ENCODE measurements at places on chromosomes 4 and X. TPM values are rescaled to one million over a fixed set of nuclear protein-coding genes. Genes with fewer than 3 reads are reported as not detected.

DNA sequence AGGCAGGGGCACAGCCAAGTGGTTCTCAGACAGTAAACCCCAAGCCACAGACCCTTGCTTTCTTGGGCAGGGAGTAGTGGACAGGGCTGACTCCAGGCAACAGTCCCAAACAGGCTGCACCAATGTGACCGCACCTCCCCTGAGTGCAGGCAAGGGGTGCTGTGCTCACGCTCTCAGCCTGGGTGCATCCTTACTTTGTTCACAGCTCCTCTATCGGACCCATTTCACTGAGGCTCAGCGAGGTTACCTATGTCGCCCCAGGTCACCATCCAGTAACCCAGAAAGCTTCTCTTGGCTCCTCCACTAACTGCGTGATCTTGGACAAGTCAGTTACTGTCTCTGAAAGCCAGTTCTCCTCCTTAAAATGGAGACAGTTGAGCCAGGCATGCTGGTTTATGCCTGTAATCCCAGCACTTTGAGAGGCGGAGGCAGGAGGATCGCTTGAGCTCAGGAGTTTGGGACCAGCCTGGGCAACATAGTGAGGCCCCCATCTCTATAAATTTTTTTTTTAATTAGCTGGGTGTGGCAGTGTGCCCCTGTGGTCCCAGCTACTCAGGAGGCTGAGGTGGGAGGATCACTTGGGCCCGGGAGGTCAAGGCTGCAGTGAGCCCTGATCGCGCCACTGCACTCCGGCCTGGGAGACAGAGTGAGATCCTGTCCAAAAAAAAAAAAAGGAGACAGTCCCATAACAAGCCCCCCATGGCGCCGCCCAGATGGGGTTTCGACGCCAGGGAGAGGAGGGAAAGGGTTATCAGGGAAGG lies 823 bp upstream of the MAN2B2 start:
- no peak for DNase-seq

S100P gene
- total RNA-seq: 4.1 TPM

SGCB gene
- 18.3 TPM for total RNA-seq

DNA sequence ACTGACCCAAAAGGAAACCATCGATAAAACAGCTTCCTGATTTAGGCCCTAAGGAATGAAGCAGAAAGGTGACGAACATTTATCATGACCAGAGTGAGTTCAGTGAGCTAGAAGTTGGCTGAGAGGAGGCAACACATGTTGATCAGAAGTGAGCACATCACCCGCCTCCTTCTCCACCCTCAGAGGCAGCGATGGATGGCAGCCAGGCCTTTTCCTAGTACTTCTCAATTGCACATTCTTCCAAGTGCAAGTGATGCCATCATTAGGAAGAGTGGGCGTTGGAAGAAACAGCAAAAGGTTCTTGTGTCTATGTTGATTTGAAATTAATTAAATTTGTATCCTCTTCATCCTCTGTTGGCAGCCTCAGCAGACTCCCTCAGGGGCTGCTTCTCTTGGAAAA lies 51.7 kb downstream of the TMEM154 start:
- DNase-seq: no peak

- DNase-seq: no peak
Observed at GRCh38 chrX:37371578-37371991, 22.4 kb downstream of the PRRG1 start.

DNA sequence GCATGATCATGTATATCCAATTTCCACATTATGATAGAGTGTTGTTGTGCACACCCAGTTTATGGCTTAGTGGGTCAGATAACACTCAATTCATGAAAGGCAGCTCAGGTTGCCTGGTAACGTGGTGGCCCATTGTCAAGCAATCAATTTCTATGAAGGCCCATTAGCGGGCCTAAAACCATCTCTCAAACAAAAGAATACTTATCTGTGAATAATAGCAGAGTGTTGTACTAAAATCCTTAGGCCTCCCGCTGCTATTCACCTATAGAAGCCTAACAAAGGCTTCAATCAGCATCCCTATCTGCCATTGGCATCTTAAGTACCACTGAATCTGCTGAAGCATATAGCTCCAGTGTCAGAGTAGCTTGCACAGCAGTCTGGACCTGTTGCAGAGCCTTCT lies 849.6 kb upstream of the POU3F4 start:
- no peak for DNase-seq

DNA sequence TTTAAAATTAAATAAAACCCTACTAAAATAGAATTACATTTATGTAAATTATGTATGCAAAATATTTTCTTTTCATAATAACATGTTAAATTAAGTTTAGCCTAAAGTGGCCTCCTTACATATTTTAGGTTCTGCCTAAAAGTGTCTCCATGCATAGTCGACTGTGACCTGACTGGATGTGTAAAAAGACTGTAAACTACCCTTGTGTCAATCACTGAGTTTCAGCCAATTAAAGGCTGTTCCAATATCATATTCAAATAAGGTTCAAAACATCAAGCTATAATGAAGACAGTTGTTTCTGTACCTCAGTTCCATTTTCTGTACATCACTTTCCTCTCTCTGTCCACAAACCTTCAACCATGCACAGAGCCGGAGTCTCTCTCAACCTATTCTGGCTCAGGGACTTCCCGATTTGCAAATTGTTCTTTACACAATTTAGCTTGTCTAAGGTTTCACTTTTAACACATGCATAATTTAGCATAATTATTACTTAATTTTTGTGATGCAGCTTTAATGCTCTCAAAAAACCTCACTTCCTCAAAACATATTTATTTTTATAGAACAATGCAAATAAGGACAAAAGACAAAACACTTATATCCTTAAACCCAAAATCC lies 60.1 kb downstream of the SH3RF1 start:
- DNase-seq: no peak

GAGE12F gene
- not detected for total RNA-seq

UCP1 gene
- total RNA-seq: not detected

DNA sequence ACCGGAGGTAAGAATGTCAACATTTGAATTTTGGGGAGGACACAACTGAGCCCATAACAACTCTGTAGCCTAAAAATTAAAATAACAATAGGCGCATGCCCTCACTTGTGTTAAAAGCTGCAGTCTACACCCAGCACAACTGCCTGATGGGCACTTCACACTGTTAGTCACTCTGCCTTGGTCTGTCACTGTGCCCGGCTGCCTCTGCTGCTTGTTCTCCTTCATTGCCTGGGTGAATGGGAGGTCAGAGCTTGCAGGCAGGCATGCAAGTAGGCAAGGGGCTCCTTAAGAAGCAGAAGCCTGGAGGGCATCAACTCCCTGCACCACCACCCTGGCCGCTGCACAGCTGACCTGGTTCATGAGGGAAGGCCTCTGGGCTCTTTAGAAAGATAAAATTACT lies 374.8 kb downstream of the MID1IP1 start:
- no peak for DNase-seq

GLRA3 gene
- total RNA-seq: not detected

- no peak for DNase-seq
Observed at GRCh38 chrX:110412971-110413726, 54.5 kb downstream of the RTL9 start.

GRCh38 chrX:130330146-130330545 lies 9.6 kb upstream of the SLC25A14 start:
- no peak for DNase-seq

DNA sequence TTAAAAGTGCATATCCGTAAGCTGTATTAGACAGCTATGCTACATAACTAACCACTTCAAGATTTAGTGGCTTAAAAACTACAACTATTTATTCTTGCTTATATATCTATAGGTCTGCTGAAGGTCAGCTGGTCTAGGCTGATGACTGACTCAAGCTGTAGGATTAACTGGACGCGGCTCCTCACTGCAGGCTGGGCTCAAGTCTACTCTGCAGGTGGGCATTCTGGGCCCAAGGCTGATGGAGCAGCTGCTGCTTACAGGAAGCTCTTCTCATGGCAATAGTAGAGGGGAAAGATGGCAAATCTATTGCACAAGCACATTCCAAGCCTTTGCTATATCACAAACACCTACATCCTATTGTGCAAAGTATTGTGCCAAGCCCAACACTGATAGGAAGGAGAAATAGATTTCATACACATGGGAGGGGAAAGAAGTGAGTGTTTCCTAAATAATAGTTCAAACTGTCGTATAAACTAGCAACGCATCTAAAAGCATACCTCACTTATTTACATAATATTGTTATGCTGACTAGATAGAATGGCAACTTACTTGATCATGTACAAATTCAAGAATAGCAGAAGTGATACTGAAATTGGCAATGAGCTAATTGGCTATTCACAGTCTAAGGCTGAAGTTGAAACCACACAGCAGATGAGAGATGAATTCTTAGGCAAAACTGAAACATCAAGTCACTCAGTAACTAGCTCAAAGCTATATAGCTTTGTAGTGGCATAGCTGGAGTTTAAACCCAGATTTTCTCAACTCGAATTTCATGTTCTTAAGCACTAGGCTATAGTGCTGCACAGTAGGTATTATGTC lies 263.8 kb downstream of the NKX6-1 start:
- no peak for DNase-seq

DNA sequence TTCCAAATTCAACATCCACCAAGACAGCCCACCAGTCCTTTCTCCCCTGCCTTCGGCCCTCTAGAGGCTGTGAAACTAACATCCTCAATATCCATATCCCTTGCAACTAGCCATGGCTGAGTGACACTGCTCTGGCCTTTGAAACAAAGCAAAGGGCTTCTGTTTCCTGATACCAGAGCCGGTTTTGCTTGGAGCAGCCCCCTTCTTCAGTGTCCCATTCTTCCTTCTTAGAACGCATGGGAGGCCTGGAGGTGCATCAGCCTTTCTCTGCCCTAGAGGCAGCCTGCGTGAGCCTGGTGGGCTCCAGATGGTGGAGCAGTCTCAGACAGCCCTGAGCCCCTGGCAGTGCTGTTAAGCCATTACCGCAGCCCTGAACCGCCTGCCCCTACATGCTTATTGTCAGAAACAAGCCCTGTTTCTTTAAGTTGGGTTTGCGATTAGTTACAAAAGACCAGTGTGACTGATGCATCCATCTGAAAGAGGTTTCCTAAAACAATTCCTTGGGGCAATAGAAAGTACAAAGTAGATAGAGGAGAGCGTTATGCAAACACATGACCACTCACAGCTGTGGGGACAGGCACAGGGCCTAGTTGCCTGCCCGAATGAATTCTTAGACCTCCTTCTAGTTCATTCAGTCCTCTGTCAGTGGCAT lies 74.1 kb downstream of the EVC start:
- DNase-seq: no peak

IQSEC2 gene
- 20.7 TPM for total RNA-seq

PUDP gene
- total RNA-seq: 20.3 TPM

DNA sequence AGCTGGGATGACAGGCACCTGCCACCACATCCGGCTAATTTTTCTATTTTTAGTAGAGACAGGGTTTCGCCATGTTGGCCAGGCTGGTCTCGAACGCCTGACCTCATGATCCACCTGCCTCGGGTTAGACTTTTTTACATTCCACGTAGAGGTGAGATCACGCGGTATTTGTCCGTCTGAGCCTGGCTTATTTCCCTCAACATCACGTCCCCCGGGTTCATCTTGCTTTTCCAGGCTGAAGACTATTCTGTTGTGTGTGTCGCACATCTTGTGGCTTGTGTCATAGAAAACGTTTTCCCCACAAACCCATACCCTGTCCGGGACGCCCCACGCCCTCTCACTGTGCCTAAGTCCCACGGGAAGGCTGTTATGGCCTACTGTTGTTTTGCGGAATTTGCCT lies 185.3 kb downstream of the CRLF2 start:
- no peak for DNase-seq

TSPAN6 gene
- total RNA-seq: 25.0 TPM

GRCh38 chr4:121648516-121648915 lies 48.3 kb downstream of the ANXA5 start:
- DNase-seq: no peak

DOK7 gene
- 2.4 TPM for total RNA-seq

DNA sequence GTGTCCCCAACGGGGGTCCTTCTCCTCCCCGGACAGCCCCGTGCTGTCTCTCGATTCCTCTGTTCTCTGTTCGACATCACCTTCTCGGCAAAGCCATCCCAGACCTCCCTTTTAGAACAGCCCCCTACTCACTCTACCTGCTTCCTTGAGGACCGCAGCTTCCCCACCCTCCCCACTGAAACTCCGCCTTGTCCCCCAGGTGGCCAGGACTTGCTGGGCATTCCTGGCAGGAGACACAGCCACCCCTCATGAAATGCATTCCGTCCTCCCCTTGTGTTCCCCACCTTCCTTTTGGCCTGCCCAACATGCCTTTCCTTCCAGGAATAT lies 34.8 kb upstream of the GPR78 start:
- no peak for DNase-seq

PCDH10 gene
- not detected for total RNA-seq

- DNase-seq: no peak
Observed at GRCh38 chr4:1191621-1192020, 19.2 kb upstream of the SPON2 start.

DNA sequence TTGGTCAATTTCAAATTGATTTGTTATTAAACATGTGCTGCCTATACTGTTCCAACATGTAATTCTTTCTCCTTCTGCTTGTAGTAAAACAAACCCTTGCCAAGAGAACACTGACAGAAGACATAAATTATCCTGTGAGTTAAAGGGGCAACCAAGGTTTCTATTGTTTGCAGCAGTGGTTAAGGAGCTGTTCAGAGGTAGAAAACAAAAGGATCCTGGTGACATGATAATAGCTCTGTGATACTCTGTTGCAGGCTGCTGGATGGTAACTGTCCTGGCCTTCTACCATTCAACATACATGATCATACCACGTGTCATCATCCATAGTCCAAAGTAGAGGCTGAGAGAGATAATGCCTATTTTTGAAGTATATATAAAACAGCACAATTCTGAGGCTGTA lies 75.8 kb upstream of the F9 start:
- no peak for DNase-seq

DNA sequence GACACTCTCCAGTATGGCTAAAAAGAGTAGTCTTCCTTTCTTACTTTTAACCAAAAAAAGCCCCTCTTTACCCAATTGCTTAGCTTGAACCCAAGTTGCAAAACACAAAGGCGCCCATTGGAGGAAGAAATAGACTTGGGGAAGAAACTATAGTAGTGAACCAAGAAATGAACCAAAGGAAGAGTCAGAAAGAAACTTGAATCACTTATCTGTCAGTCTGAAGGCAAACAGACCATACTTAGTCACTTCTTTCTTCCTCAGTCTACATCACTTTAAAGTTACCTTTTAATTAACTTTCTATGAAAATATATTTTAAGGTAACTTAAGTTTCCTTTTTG lies 161.4 kb upstream of the GIMD1 start:
- DNase-seq: no peak

ZCCHC18 gene
- not detected for total RNA-seq

Data from HCT116 (cell line).